ENCODE measurements at places on chromosomes 2 and 18.

- no peak for DNase-seq
These were observed 181.4 kb downstream of the TMEM182 start for GRCh38 chr2:102943251-102943650.

DNA sequence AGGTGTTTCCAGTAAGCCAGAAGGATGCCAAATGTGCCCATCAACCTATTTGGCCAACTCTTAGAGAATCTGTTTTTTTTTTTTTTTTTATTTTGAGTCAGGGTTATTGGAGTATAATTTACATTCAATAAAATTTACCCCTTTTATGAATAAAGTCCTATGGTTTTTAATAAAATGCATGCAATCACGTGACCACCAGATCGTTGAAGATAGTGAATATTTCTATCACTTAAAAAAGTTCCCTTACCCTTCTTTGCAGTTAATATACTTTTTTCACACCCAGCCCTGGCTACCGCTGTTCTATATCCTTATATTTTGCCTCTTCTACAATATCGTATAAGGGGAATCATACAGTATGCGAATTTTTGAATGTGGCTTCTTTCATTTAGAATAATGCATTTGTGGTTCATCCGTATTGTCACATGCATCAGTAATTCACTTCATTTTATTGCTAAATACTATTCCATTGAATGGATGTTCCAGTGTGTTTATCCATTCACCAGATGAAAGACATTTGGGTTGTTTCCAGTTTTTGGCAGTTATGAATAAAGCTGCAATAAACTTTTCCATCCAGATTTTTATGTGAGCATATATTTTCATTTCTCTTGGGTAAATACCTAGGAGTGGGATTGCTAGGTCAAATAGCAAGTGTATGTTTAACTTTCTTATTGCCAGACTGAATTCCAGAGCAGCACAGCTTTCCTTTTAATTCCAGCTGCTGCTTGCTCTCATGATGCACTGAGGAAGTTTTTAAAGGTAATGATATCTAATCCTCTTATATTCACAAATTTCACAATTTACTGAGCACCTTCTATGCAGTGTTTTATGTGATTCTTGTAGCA is 156.3 kb upstream of the NT5C1B start:
- DNase-seq, result no peak

DNA sequence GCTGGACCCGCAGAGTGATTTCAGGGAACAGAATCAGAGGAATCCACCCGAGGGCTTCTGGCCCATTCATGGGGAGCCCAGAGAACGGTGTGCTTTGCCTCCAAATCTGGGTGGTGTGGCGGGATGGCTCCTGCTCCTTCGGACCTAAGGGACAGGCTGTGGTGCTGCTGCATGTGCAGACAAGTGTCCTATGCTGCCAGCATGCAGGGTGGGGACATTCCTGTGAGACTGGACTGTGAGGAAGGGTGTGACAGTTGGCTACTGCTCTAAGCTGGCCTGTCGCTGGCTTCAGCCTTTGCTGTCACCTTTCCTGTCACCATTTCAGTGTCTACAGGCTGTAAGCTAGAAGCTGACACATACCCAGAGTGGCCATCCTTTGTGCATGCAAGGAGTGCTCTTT is 2.9 kb upstream of the SLC4A3 start:
- DNase-seq, result no peak

GRCh38 chr18:58526425-58527284 is 102.2 kb downstream of the ALPK2 start:
- DNase-seq, result no peak

- DNase-seq, result no peak
These were observed 50.3 kb upstream of the TLK1 start for GRCh38 chr2:171210864-171211431.

DNA sequence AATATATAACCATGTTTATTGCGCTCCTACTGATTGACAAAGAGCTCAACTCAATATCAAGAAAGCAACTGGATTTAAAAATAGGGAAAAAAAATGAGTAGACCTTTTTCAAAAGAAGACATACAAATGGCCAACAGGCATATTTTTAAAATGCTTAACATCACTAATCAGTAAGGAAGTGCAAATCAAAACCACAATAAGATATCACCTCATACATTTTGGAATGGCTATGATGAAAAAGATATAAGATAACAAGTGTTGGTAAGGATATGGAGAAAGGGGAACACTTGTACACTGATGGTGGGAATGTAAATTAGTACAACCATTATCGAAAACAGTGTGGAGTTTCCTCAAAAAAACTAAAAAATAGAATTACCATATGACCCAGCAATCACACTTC is 5.6 kb upstream of the GALNT5 start:
- DNase-seq, result no peak

GRCh38 chr2:154425994-154426393 is 272.5 kb upstream of the KCNJ3 start:
- no peak for DNase-seq

DNA sequence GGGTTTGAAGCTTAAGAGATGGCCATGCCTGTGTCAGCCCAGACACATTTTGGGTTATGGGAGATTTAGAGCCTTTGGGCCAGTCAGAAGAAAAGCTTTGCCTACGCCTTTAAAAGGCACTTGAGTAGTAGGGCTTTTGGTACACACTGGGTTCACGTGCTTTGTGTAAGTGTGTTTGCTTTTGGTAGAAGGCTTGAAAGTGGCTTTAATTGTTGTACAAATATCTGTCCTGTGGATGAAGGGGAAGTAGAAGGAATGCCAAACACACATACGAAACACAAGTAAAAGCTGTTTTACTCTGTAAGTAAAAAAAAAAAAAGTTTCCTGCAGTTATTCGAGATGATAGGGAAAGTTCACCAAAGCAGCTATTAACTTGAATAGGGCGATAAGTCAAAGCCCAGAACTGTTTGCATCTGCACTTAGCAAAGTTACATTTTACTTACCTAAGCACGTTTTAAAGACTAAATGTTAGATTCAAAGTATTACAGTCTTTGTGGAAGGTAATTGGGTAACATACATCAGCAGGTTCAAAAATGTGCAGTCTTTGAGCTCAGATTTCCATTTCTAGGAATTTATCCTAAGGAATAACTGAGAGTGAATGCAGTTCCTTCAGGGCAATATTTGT is 75.4 kb downstream of the STK25 start:
- no peak for DNase-seq

GRCh38 chr2:72180351-72180750 is 32.7 kb upstream of the CYP26B1 start:
- no peak for DNase-seq

DNA sequence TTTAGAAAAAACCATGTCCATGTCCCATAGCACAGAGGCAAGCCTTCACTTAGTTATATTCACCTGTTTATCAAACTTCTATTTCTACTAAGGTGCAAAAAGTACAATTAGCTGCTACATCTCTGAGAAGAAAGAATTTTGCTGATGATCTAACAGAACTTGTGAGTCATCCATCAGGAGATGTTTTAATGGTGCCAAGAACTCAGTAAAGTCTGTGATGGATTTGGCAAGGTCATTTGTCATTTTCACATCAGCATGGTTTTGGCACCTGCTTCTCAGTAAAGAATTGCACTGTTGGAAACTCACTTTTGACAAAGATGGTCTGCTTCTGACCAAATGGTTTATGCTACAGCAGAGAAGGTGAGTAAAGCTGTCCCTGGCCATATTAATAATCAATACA is 195.7 kb upstream of the TMEFF2 start:
- no peak for DNase-seq

- no peak for DNase-seq
These were observed 49.4 kb downstream of the PLEKHM3 start for GRCh38 chr2:207975921-207976320.

DNA sequence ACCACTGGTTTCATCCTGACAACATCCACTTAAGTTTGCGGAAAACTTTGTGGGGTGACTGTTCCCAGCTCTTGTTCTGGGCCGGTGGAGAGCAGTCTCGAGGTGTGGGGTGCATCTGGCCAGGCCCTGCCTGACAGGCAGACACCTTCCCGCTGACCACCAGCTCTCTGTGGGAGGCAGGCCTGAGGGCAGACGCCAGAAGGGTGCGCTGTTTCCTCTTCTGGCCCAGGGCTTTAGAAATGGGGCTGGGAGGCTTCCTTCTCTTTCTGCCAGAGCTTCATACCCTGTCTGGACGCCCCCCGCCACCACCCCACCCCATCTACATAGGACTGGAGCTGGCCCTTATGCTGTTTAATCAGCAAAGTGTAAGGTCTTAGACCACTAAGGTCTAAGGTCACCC is 263.8 kb downstream of the LOXHD1 start:
- DNase-seq, result no peak

- no peak for DNase-seq
These were observed 41.4 kb downstream of the DGKD start for GRCh38 chr2:233395687-233396086.

DNA sequence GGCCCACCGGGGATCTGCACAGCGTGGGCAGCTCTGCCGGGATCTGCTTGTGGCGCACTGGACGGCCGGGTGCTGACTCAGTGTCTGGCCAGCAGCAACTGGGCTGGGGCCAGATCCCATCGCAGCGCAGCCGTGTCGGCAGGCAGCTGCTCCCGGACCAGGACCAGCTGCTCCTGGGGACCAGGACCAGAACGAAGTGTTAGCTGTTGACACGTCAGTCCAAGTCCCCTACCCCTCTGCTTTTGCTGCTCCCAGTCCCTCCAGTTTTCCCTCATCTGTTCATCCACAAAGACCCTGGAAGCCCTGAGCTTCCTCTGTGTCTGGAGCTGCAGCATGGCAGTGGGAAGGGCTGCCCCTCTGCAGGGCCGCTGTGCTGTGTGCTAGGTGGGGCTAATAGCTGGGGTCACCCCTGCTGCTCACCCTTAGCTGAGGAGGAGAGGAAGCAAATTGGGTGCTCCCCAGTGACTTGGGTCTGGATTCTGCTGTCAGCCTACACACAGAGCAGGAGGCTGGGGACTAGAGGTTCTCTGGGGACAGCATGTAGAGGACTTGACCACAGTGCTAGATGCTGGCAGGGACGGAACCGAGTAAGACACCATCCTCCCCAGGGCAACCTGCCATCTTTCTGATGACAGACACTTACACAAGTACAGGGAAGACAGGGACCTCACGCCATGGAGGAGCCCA is 16.9 kb upstream of the KIF1A start:
- DNase-seq, result no peak

GRCh38 chr2:199956062-199956380 is 639 bp downstream of the MAIP1 start:
- no peak for DNase-seq

DNA sequence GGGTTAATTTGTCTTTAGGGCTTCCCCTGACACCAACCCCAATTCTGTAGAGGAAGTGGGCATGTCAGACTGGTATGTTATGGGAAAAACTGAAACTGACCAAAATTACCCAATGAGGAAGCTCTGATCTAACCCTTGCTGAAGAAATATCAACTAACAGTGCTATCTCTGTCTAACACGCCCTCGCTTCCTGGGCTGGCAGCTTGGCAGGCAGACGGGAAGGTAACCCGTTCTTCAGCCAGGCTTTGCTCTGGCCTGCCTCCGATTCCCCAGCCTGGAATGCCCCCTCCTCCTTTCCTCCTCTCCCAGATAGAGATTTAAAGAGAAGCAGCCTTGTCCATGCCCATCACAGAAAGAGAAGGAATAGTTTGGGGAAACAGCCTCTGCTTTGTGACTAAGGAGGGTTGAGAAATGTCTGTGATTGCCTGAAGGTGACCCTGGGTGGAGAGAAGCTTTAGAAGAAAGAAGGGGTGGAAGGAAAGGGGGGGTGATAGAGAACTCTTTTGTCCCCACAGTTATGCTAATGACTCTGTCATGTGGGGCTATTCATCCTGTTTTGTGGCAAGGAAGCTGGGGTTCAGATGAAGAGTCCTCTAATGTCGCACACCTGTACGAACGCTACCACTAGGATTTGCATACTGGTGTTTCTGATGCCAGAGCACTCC is 15.4 kb downstream of the HK2 start:
- no peak for DNase-seq

- DNase-seq, result no peak
These were observed 14.1 kb upstream of the LCT start for GRCh38 chr2:135850892-135851668.

GRCh38 chr18:22550861-22551260 is 133.1 kb upstream of the CTAGE1 start:
- no peak for DNase-seq

DNA sequence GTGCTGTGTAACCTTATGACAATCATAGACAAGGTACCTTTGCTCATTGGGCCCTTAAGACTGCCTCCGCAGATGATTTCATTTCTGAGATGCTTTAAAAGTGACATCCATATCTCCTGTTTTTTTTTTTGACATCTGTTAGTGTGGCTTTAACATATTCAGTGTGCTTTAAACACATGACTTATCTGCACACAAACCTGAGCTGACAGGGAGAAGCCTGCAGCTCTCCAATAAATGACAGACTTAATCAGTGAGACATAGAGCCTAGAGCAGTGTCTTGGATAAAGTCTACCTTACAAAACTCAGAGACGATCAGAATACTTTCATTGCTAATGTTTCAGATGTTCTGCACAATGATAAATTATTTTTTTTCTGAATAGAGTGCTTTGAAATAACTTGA is 130.7 kb downstream of the UBE2E3 start:
- no peak for DNase-seq

DNA sequence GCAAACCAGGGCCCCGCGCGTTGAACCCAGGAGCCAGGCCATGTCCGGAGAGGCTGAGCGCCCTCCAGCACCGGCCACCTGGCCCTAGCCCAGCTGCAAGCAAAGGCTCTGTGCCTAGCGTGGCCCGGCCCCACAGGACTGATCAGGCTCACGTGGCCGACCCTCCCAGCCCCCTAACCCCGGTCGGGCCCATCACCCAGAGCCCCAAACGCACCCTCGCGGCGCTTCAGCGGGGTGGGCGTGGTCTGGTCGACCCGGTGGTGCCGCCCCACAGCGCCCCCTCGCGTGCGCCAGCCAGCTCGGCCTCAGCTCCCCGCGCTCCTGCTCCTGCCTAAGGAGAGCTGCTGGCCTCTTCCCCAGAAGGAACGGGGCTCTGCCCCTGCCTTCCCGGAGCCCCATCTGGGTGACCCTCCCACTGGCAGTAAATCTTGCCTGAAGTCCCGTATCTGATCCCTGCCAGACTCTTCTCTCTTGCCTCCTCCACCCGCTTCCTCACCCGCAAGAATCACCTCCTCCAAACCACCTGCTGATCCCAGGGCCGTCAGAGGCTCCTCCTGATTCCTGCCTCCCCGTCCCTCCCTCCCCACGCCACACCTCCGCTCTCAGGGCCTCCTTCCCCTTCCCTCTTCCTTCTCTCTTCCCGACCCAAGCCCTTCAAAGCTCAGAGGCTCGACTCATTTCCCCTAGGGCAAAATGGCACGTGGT is 12.3 kb upstream of the TEX51 start:
- DNase-seq, result peak; percentile 11

DNA sequence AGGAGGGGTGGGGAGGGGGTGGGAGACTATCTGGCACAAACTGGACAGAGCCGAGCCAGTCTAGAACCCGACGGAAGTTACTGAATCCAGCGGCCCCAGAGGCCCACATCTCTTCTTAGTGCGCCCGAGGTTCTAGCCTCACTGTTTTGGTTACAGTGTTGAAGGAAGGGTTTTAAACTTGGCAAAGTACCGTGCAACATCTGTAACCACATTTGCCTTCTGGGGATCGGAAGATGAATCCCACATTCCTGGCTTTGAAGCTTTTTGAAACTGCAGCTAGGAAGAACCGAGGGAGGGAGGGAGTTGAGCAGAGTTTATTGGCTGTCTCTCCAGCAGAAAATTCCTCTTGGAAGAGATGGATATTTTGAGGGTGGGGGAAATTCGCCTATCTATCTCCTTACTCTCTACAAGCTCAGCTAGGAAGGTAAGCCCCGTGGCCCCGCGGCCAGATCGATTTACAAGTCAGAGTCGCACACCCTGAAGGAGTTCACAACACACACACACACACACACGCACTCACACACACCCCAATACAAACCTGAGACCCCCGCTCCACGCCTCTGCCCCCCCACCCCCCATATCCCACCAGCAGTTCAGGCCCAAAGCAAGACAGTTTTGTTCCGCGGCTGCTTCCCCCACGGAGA is 1.0 kb downstream of the ACVR1 start:
- DNase-seq, result no peak

All from activated CD4-positive, alpha-beta T cell treated with anti-CD3 and anti-CD28 coated beads, Interleukin-2, amount 50 U/mL, for 24 hours (primary cell).